ENCODE measurements at places on chromosomes 3 and 15. TPM values are rescaled to one million over a fixed set of nuclear protein-coding genes. Genes with fewer than 3 reads are reported as not detected.

DNA sequence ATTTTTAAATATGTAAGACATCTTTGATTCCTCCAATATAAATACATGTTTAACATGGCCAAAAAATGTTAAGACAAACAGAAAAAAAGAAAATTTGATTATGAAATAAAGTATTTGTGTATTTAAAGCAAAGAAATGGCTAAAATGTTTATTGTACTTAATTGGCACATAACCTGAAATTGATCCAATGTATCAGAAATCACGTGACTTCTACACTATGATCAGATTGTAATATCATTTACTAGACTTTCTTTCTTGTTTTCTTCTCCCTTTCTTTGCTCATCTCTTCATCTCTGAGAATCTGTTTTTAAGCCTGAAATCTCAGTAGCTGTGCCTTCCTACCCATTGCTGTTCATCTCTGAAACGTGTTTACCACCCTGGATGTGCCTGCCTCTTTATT, 420.3 kb downstream of the RSL24D1 start:
- H3K27ac ChIP-seq, result no peak overlapping the region
- H3K4me3 ChIP-seq, result no peak overlapping the region
- no peaks in the 10 kb centered on the region for H3K27me3 ChIP-seq
- H3K4me1 ChIP-seq, result no peaks in the 10 kb centered on the region
- peaks cover 10% of the 10 kb centered on the region for H3K36me3 ChIP-seq

GRCh38 chr3:99767291-99767690, 50.4 kb upstream of the CMSS1 start:
- H3K4me3 ChIP-seq, result no peak overlapping the region
- no peaks in the 10 kb centered on the region for H3K36me3 ChIP-seq
- H3K27me3 ChIP-seq, result no peaks in the 10 kb centered on the region
- DNase-seq, result no peak
- H3K27ac ChIP-seq, result no peak overlapping the region

DNA sequence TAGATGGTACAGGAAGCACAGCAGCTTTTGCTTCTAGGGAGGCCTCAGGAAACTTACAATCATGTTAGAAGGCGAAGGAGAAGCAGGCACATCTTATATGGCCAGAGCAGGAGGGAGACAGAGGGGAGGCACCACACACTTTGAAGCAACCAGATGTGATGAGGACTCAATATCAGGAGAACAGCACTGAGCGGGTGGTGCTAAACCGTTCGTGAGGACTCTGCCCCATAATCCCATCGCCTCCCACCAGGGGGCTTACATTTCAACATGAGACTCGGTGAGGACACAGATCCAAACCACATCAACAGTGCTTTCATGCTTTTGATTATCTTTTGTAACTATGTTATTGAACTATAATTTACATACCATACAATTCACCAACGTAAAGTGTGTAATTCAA, 7.6 kb upstream of the TMEM44 start:
- no peaks in the 10 kb centered on the region for H3K27me3 ChIP-seq
- H3K4me1 ChIP-seq, result no peaks in the 10 kb centered on the region
- H3K27ac ChIP-seq, result no peak overlapping the region

- no peak overlapping the region for H3K27ac ChIP-seq
- H3K27me3 ChIP-seq, result no peaks in the 10 kb centered on the region
- H3K4me3 ChIP-seq, result no peak overlapping the region
- DNase-seq, result no peak
- H3K36me3 ChIP-seq, result no peaks in the 10 kb centered on the region
Observed at GRCh38 chr3:48855681-48856447, 8.2 kb upstream of the PRKAR2A start.

DNA sequence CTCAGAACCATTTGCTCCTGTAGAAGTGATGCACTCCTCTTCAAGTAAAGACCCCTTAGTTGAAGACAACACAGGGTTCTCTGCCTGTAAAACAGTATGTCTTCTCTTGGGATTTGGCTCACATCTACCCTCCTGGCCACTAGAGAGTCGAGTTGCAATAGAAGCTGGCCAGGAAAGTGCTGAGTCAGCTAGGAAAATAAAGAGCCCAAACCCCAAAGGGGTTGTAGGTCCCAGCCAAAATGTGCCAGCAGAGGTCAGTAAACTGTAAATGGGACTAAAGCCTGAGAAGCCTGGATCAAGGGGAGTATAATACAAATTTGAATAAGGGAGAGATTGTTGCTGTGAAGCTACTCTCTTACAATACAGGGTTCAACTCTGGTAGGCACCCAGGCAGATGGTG, 37.2 kb upstream of the THBS1 start:
- H3K36me3 ChIP-seq, result no peaks in the 10 kb centered on the region
- peak; percentile 70 for DNase-seq
- H3K27me3 ChIP-seq, result no peaks in the 10 kb centered on the region
- no peak overlapping the region for H3K27ac ChIP-seq

Gene STAB1
- total RNA-seq, result 0.90 TPM
